ENCODE measurements at places on chromosomes 2 and 18.
A peak's percentile ranks its signal among the peaks of the same experiment; 100 is the strongest.

GRCh38 chr2:67416136-67416535 is 19.0 kb downstream of the ETAA1 start:
- DNase-seq, result no peak

DNA sequence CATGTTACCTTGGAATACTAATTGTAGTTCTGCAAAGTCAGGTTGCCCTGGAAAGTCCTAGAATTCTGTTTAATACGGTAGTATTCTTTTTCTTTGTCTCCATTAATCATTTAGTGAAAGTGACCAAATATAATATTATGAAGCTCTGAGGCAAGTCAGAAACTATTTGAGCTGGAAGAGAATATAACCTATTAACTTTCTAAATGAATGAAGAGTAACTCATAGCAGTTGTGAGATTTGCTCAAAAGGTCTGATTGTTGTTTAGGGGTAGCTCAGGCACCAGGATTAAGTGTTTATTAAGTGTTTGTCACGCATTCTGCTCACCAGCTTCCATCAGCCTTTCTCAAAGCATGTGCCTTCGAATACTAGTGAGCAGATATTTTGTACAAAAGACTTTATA is 46.7 kb upstream of the SERPINE2 start:
- DNase-seq, result no peak

DNA sequence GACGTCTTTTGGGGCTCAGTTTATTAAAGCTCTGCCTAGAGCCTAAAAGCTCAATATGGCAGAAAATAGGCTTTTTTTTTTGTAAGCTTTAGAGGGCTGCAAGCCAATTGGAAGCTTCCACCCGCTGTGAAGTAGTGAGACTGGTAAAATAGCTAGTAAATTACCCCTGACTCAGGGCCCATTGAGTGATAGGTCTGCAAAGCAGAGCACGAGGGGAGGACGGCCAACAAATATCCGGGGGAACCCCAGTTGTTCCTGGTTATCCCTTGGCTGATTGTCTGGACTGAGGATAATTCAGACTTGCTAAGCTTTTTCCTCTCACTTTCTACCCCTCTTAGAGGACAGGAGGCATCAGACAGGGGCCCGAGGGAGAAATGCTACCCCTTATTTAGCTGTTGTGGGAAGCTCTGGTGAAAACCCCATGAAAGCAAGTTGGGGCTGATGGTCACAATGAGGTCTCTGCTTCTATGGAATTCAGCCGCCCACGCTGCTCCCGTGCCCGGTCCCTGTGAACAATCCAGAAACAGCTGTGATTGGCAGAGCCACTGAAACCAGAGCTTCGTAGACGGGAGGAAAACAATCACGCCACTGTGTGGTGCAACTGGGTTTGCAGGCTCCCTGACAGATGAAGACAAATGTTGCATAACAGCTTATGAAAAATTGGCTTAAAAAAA is 141.9 kb upstream of the LGALSL start:
- peak; percentile 79 for DNase-seq

DNA sequence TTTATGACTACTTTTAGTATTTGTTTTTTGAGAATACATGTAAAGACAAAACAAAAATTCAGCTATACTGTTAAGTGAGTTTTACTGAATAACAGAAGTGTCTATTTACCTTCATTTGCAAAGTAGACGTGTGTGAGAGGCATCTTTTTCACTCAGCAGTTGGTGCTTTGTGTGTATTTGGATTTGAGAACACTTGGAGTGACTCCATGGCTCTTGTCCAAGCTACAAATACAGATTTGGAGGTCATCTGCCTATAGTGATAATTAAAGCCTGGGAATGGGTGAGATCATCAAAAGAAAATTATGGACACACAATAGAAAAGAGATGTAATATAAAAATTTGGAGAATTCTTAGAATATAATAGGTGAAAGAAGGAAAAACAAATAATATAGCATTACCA is 6.2 kb downstream of the NAB1 start:
- no peak for DNase-seq

GRCh38 chr18:67425672-67426071 is 90.8 kb downstream of the DSEL start:
- no peak for DNase-seq

DNA sequence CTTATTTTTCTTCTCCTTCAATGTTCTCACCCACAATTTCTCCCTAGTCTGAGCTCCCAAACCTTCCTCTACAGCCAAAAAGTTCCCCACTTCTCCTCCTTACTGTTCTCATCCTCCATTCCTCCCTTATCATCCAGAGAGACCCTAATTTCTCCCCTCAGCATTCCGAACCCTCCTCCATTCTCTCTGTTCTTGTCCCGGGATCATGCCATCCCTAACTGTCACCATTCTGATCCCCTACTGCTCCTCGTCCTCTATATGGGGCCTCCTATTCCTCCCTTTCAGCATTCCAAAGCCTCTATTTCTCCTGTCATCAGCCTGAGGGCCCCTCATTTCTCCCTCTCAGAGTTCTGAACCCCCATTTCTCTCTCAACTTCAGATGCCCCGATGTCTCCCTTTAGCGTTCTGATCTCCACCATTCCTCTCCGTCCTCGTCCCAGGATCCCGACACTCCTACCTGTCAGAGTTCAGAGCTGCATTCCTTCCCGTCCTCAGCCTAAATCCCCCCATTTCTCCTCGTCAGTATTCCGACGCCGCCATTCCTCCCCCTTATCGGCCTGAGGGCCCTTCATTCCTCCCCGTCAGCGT is 522 bp downstream of the MBD1 start:
- no peak for DNase-seq

- DNase-seq, result no peak
Measured at GRCh38 chr18:46344416-46345180, 240.4 kb downstream of the HAUS1 start.

GRCh38 chr2:25831746-25832449 is 46.4 kb downstream of the ASXL2 start:
- no peak for DNase-seq

DNA sequence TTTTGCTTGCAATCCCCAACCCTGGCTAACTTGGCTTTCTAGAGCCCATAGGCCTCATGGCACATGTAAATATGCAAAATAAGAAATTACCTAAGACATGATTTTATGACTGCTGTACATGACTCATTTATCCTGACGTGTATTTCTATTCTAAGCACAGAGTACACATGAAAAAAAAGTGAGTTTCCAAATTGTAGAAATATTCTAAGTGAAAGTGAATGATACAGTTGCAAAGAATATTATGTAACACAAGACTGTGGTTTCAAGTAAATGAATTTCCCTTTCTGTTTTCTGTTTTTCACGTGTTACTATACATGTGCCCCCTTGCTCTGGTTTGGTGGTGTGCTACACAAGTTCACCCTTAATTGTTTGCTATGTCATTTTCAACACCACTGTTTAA is 162.4 kb downstream of the LRP1B start:
- DNase-seq, result no peak

DNA sequence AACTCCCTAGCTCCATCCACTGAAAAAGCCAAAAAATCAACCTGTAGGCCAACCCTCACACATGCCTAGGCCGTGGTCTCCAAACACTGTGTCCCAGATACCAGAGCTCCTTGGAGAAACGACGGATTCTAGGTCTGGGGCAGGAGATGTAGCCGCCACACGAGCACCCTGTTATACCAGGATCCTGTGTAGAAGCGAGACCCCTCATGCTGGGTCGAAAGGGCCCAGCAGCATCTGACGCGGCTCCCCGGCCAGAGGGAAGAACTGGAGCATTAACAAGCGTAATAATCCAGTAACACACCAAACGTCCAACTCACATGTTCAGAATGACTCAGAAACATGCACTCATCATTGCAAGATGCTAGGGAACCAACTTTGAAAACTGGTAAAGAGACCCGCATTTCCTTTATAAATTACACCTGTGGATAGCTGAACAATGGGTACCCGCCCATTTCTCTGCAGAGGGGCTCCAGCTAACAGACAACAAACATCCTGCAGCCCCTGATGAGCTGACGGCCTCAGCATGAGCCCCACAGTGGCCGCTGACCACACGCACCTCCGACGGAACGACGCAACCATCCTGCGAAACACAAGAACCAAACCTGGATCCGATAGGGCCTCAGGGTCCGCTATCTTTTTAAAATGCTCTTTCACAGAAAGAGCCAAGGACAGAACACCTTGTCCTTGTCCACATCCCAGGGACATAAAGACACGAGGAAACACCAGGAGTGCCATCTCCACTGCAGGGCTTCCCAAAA is 14.2 kb downstream of the SLC66A2 start:
- DNase-seq, result no peak

DNA sequence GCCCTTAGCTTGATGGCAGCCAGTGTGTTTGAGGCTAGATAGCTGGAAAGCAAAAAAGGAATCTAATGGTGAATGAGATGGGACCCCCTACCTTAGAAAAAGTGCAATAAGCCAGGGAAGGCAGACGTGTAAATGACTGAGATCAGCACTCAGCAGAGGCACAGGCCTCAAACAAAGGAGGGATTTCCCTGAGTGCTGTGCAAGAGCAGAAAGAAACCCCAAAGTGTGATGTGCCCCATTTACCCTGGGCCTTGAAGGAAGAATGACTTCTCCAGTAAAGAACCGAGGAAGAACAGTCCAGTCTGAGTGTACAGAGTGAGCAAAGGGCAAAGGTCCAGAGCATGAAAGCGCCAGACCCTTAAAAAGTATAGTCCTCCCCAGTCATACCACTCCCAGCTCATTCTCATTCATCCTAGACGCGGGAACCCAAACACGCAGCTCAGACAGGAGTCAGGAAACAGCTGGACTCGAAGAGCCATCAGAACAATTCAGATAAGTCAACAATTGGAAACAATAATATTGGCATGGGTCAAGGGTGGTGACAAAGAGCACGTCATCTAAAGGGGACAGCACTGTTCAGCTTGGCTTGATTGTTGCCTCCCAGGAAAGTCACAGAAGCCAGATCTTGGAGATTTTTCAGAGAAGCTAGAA is 121.7 kb downstream of the INO80D start:
- no peak for DNase-seq

DNA sequence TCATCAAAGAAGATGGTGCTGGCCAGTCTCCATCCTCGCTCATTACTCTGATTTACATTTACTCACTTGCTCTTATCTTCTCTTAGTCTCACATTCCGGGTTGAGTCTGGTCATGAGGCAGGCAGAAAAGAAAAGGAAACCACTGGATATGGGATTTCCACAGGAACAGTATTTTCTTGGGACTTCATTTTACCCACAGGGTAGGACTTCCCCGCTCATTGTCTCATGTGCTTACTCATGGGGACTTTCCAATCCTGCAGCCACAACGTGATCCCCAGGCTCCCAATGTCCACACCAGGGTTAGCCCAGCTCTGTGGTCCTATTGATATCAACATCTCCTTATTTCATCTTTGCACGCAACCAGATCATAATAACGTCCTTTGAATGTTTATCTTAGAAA is 373.8 kb downstream of the TMEM182 start:
- DNase-seq, result no peak

DNA sequence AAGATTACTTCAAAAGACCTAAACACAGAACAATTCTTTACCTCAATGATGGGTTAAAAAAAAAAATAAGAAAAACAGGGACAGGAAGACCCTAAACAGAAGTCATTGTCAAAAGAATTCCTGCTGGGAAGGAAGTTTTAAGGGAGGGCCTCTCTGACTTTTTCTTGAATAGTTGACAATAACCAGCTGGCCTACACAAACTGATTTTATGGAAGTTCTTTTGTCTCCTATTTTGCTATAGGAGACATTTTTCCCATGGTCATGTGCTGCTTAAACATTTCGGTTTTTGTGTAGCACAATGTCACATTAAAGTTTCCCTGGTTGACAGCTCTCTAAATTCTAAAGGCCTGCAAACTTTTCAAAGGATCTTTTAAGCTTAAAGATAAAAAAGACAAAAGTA is 55.3 kb downstream of the RFTN2 start:
- no peak for DNase-seq

DNA sequence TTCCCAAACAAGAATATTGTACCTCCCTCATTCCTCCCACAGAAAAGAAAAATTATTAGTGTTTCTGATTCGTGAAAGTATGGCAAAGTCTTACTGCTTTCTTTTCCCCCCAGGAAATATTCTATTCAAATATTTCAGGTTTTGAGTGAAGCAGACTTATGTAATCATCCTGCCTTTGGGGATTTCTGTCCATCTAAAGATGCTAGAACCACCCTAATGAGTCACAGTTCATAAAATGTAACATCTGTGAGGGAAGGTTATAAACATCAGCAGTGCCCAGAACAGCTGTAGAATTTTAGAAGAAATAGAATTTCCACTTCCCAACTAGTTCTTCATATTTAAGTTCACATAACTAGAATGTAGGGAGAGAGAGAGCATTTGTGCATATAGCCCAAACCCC is 39.0 kb downstream of the EEF1B2 start:
- no peak for DNase-seq

- DNase-seq, result no peak
Measured at GRCh38 chr2:180056367-180057118, 49.4 kb upstream of the CWC22 start.

- no peak for DNase-seq
Measured at GRCh38 chr18:39587586-39587985, 2022.0 kb upstream of the CELF4 start.

DNA sequence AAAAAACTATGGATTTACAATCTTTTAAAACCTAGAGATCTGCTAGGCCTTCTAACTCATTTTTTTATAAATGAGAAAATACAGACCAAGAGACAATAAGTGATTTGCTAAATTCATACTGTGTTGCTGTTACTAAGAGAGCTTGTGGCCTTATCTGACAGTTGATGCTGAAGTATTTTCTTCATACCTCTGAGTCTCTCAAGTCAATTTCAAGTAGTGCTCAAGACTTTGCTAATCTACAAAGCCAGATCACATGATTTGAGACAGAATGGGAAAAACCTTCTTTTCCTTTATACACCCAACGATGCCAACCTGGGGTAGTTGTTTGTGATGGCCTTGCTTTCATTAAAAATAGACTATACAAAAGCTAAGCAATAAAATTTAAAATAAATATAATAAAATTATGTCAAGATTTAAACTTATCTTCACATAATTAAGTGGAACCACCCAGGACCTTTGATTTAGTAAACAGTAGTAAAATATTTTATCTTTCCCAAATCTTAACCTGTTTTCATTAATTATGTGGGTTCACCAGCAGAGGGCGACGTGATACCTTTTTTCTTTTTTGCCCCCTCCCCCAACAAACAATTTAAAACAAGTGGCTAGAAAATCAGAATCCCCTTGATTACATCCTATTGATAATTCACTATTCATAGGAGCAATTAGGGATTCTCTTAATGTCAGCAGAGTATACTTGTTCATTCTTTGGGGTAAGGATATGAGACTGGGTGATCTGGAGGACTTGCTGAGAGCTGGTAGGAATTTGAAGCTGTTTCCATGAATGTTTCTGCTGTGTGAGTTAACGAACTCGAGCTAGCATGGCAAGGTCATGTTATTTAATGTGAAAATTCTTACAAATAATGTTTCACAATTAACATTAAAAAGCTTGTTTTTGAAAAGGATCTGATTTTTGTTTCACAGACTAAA is 49.6 kb upstream of the SLC5A7 start:
- no peak for DNase-seq

- DNase-seq, result peak; percentile 24
Measured at GRCh38 chr2:38095996-38096861, 20.3 kb upstream of the CYP1B1 start.

- no peak for DNase-seq
Measured at GRCh38 chr2:96353032-96353561, 17.5 kb downstream of the NCAPH start.
